Naive thymus-derived CD4-positive, alpha-beta T cell (primary cell): ENCODE measurements at places on chromosomes 5 and 9. TPM values are rescaled to one million over a fixed set of nuclear protein-coding genes. Genes with fewer than 3 reads are reported as not detected.

The NR3C1 gene
- 121 TPM for total RNA-seq

The MARCOL gene
- total RNA-seq: not detected in 2 replicates

DNA sequence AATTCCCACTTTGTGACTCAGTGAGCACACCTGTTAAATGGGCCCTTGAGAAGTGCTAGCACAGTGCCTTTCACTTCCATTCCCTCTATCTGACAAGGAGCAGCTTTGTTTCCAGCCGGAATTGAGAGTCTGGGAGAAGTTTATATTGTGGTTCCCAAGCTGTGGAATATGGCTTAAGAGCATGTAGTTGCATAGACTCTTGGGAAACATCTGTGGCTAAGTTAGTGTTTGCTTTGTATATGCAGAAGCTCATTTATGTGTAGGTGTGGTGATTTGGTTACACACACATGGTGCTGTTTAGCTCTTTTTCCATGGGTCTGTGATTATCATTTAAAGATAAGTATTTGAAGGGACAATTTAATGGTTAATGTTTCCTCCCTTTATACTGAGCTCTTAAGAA, 110.5 kb upstream of the HMHB1 start:
- no peak overlapping the region for H3K4me3 ChIP-seq
- H3K27me3 ChIP-seq: no peaks in the 10 kb centered on the region
- no peaks in the 10 kb centered on the region for H3K36me3 ChIP-seq
- H3K27ac ChIP-seq: no peak overlapping the region
- no peak for DNase-seq

The SGCD gene
- total RNA-seq: 0.32 TPM

The STOML2 gene
- 46.1 TPM for total RNA-seq

DNA sequence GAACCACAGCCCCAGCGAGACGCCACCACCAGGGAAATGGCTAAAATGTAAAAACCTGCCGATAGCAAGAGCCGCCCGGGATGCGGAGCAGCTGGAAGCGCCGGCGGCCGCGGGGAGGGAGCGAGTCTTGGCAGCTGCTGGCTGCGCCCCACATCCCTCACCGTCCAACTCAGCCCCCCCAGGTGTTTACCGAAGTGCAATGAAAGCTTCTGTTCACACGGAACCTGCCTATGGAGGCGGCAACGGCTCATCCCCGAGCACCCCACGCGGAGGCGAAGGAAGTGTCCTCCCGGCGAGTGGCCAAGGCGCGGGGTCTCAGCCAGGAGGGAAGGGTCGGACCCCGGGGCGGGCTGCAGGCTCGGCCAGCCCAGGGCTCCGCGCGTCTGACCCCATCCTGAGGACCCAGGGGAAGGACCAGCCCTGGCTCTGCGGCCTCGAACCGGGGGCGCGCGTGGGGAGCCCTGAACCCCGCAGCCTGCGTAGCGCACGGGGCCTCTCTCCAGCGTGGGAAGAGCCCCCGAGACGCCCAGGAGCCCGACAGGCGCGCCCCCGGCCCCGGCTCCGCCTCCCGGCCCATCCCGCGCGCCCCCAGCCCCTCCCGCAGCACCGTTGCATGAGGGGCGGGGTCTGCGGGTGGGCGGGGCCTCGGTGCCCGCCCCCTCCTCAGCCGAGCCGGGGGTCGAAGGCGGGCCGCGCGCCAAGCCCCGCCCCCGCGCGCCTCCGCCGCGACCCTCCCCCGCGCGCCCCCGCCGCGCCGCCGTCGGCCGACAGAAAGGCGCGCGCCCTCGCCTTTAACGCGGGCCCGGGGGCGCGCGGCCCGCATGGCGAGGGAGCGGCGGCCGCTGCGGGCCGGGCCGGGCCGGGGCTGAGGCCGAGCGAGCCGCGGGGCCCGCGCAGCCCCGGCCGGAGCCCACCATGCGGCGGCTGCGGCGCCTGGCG, at the start of gene DIPK1B:
Gene DIPK1B (plus strand): TSS at position 822 of the 939 bp plus-strand sequence. CDS start 94 bp downstream, at position 916.
- peak within 1 kb of the TSS; percentile 24 for H3K4me3 ChIP-seq
- no peaks in the 10 kb centered on the region for H3K4me1 ChIP-seq
- DNase-seq: no peak
- no peaks in the 10 kb centered on the region for H3K36me3 ChIP-seq
- no peak within 1 kb of the TSS for H3K27ac ChIP-seq
- H3K27me3 ChIP-seq: no peaks in the 10 kb centered on the region

The SPATA31E1 gene
- total RNA-seq: not detected

The UQCRQ gene
- 338 and 348 TPM in 2 replicates for total RNA-seq

DNA sequence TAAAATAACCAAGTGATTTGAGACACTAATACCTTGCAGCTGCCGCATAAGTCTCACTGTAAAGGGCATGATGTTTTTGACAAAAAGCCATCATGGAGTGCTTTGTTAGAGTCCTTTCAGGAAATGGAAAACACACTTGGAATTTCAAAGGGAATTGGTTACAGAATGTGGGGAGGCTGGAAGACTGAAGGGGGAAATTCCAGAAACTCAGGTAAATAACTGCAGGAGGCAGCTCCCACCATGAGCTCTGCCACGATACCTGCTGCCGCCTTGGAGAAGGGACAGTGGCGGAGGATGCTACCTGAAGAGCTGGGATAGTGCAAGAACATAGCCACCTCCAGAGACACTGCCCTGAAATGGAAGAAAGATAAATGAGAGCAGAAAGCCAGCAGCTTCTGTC, 66.9 kb downstream of the PRKACG start:
- no peaks in the 10 kb centered on the region for H3K27me3 ChIP-seq
- H3K36me3 ChIP-seq: no peaks in the 10 kb centered on the region
- H3K27ac ChIP-seq: no peak overlapping the region
- no peak overlapping the region for H3K4me3 ChIP-seq
- H3K4me1 ChIP-seq: no peaks in the 10 kb centered on the region

The AQP3 gene
- 173 TPM in 2 replicates for total RNA-seq

GRCh38 chr5:23530571-23530970, 23.2 kb downstream of the PRDM9 start:
- H3K4me3 ChIP-seq: no peak overlapping the region
- no peaks in the 10 kb centered on the region for H3K27me3 ChIP-seq
- H3K36me3 ChIP-seq: no peaks in the 10 kb centered on the region
- H3K4me1 ChIP-seq: no peaks in the 10 kb centered on the region
- DNase-seq: no peak
- H3K27ac ChIP-seq: no peak overlapping the region

GRCh38 chr9:93471124-93471523, 17.7 kb upstream of the FAM120AOS start:
- peaks cover 19% of the 10 kb centered on the region for H3K4me1 ChIP-seq
- peaks cover 5% of the 10 kb centered on the region for H3K36me3 ChIP-seq
- H3K27me3 ChIP-seq: no peaks in the 10 kb centered on the region
- no peak overlapping the region for H3K27ac ChIP-seq
- no peak for DNase-seq

GRCh38 chr9:95854386-95855020, 21.0 kb upstream of the ERCC6L2 start:
- H3K36me3 ChIP-seq: no peaks in the 10 kb centered on the region
- H3K27ac ChIP-seq: no peak overlapping the region
- H3K27me3 ChIP-seq: no peaks in the 10 kb centered on the region
- no peak for DNase-seq
- H3K4me3 ChIP-seq: no peak overlapping the region

DNA sequence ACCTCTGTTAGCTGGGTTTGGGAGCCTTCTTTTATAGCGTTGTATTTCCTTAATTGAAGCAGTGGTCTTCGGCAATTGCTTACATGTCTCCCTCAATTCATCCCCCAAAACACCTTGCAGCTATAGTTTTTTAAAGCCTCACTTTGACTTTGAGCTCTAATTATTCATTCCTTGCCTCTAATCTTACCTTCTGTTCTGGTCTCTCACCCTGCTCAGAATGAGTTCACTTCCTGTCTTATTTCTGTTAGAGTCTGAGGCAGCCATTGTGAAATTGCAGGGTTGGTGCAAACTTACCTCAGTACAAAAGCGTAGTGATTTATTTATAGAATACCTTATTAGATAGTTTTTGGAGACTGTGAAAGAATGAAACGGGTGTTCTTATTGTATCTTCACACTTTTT, 35.0 kb downstream of the AOPEP start:
- no peaks in the 10 kb centered on the region for H3K27me3 ChIP-seq
- H3K4me1 ChIP-seq: no peaks in the 10 kb centered on the region
- no peak for DNase-seq
- H3K36me3 ChIP-seq: no peaks in the 10 kb centered on the region
- no peak overlapping the region for H3K27ac ChIP-seq

DNA sequence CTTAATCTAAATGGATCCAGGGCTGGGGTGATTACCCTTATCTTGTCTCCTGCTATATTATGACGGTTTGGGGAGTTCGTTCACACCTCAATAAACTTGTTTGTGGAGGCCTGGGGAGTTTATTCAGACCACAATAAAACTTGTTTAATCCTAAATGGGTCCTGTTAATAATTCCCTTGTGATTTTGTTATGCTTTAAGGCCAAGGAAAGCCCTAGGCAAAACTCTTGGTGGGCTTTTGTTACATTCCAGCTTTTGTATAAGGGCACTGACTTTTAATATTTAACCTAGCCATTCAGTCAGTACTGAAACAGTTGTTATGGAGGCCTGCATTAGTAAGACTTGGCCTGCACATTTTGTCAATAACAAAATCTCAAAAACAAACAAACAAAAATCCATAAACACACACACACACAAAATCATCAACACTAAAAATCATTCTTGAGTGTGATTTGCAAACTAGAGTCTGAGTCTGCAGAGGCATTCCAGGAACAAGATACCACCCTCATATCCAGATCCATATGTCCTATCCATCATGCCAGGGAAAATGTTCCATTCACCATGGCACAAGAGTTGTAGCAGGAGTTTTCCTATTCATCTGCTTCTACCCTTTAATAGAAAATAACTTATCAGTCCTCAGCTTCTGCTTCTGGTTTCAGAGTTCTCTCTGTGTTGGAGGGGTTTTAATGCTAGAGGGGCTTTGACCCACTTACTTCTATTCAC, 421.7 kb downstream of the AGTPBP1 start:
- DNase-seq: no peak
- H3K27me3 ChIP-seq: no peaks in the 10 kb centered on the region
- no peaks in the 10 kb centered on the region for H3K36me3 ChIP-seq
- no peaks in the 10 kb centered on the region for H3K4me1 ChIP-seq

GRCh38 chr5:16392718-16393117, 72.9 kb downstream of the ZNF622 start:
- H3K4me1 ChIP-seq: no peaks in the 10 kb centered on the region
- H3K27ac ChIP-seq: no peak overlapping the region
- H3K27me3 ChIP-seq: no peaks in the 10 kb centered on the region
- H3K36me3 ChIP-seq: no peaks in the 10 kb centered on the region
- no peak for DNase-seq

The PCDHB12 gene
- not detected for total RNA-seq

DNA sequence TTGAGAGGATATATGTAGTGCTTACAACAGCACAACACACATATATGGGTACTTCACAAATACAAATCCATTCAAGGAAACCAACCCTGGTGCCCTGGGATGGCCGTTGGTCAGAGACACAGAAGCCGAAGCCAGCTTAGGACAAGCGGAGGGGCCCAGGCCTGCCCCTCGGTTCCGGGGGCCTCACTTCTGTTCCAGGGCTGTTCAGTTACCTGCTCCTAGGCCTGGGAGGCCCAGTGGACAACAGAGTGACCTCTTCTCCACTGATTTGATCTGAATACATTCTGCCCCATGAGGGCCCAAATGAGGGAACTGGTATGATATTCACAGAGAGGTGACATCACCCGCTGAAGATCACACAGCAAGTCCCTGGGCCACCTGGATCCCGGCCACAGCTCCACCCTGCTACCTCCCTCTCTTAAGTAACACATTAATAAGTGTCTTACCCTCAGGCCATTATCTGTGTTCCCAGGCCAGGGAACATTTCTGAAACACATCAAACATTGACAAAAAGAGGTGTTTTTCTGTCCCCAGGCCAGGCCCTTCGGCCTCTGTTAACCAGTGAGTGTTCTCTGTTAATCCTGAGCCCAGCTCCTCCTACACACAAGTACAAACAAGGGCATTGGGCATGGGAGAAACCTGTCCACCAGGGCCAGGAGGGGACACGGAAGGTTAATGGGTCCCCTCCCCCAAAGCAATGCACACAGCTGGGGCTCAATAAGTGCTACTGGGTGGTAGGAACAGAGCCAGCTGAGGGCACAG, 4.5 kb upstream of the GRHPR start:
- H3K27ac ChIP-seq: no peak overlapping the region
- no peak for DNase-seq
- peaks cover 7% of the 10 kb centered on the region for H3K4me1 ChIP-seq
- no peaks in the 10 kb centered on the region for H3K27me3 ChIP-seq
- no peak overlapping the region for H3K4me3 ChIP-seq
- no peaks in the 10 kb centered on the region for H3K36me3 ChIP-seq

- no peak overlapping the region for H3K27ac ChIP-seq
- peak; percentile 54 for DNase-seq
- no peak overlapping the region for H3K4me3 ChIP-seq
- no peaks in the 10 kb centered on the region for H3K27me3 ChIP-seq
- H3K4me1 ChIP-seq: no peaks in the 10 kb centered on the region
Observed at GRCh38 chr5:32489791-32490562, 45.4 kb upstream of the ZFR start.

The KCNV2 gene
- not detected for total RNA-seq

The LAMC3 gene
- 4.5 TPM for total RNA-seq

DNA sequence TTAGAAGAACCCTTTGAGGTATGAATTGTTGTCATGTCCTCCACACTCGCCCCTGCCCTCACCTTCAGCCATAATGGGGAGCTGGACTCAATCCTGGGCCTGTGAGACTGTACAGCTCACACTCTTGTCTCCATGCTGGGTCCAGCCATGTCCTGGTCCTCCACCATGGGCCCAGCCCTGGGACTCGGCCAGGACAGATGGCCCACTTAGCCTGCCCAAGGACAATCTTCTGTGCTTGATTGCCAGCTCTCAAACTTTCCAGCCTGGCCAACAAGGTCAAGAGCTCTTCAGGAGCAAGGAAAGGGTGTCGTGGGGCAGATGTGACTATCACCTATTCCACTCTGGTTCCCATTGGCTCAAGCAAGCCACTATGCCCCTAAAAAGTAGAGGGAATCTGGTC, 90.8 kb downstream of the HRH2 start:
- no peak for DNase-seq
- no peaks in the 10 kb centered on the region for H3K4me1 ChIP-seq

The APBA1 gene
- 4.5 and 4.8 TPM in 2 replicates for total RNA-seq

- no peaks in the 10 kb centered on the region for H3K36me3 ChIP-seq
- H3K27me3 ChIP-seq: no peaks in the 10 kb centered on the region
- no peak overlapping the region for H3K4me3 ChIP-seq
- H3K4me1 ChIP-seq: no peaks in the 10 kb centered on the region
- H3K27ac ChIP-seq: no peak overlapping the region
- no peak for DNase-seq
Observed at GRCh38 chr5:81639556-81639955, 111.3 kb downstream of the SSBP2 start.

The NPR3 gene
- 1.4 TPM for total RNA-seq
